ENCODE measurements at places on chromosomes 4 and X.
A peak's percentile ranks its signal among the peaks of the same experiment; 100 is the strongest.

GRCh38 chrX:139200793-139201192, 329.7 kb upstream of the F9 start:
- peak; percentile 74 for DNase-seq

DNA sequence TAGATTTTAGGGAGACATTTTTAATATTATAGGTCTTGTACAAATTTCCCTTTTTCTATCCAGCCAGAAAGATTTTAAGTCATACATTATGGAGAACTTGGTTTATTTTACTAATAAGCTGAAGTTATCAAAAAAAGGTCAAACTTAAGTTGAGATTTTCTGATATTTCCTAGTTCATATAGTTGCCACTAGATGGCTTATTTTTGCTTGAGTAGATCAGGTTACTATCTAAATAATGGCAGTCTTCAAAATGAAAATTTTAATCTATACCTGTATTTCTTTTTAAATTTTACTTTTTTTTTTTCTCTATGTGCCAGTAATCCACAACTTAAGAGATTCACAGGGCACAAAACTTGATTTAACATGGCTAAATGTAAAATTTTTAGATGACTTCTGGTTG, 52.3 kb downstream of the USP9X start:
- DNase-seq, result no peak

DNA sequence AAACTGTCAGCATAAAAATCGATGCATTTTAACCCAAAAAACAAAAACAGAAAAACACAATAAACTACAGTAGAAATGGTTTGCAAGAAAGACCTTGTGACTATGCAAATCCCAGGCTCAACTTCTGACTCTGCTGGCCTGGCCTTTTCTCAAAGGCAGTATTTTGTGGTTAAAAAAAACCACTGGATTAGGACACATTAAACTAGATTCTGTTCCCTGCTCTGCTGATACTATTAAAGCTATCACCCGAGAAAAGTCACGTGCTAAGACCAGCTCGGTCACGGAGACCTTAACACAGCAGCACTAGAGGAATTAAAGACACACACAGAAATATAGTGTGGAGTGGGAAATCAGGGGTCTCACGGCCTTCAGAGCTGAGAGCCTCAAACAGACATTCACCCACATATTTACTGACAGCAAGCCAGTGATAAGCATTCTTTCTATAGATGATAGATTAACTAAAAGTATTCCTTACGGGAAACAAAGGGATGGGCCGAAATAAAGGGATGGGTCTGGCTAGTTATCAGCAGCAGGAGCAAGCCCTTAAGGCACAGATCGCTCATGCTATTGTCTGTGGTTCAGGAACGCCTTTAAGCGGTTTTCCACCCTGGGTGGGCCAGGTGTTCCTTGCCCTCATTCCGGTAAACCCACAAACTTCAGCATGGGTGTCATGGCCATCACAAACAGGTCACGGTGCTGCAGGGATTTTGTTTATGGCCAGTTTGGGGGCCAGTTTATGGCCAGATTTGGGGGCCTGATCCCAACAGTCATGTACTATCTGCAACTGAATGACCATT, 16.1 kb downstream of the CBR4 start:
- no peak for DNase-seq

- DNase-seq, result peak; percentile 41
Observed at GRCh38 chr4:71195924-71196323, 142.9 kb upstream of the SLC4A4 start.

DNA sequence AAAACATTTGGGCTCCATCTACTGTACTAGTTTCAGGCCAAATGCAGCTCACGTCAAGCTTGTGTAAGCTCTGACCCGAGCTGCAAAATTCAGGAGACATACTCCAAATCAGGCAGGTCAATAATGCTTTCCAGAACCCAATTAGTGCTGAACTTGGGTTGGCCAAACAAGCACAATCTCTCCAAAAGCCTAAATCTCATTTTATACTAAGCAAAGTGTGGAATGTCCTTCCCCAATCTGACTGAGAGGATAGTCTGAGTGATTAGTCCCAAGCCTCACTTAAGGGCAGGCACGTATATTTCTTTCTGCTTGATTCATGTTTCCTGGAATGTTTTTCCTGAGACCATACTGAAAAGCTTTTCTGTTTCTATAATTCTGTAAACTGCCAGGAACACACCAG, 79.9 kb downstream of the NKX6-1 start:
- peak; percentile 28 for DNase-seq

DNA sequence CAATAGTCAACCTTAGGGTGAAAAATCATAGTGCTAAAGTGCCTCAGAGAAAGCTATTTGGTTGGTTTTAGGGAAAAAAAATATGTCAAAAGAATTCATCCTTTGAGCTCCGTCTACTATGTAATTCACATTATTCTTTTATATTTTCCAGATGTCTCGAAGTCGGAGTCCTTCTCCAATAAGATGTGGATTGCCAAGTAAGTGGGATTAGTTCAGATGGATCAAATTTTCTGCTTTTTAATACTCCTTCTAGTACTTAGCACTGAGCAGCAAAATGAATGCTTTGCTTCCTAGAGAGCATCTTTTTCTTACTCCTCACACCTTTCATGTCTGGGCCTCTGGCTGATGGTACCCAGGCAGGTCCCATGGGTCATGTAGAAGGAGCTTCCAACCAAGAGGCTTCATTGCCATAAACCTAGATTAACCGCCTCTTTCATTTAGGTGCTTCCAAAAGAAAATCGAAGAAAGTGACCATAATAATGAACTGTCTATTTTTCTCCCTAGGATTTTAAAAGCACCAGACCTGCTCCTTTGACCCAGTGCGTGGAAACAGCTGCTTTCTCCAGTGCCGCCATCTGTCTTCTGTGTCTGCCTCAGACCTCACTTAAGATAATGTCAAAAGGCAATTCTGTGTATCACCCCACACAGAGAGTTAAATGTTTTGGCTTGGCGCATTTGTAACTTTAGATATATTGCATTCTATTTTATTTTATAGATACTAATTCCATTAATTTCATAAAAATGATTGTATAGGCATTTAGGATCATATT, 43.5 kb downstream of the SPATA18 start:
- peak; percentile 89 for DNase-seq

DNA sequence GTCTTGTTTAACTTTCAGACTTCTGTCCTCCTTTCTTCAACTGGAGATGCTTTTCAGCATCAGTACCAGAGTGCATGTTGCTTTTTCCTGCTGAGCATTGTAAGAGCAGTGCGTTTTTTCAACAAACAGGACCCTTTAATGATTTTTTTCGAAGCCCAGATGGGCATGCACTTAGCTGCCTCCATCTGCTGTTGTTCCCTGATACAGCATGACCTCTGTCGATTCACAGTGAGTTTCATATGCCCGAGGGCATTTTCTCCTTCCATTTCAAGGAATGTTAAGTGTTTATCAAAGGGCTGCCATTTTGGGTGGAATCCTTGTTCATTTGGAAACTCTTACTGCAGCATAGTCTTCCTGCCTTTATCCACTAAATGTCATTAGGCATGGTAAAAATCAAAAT, 428.6 kb downstream of the DTHD1 start:
- DNase-seq, result no peak

DNA sequence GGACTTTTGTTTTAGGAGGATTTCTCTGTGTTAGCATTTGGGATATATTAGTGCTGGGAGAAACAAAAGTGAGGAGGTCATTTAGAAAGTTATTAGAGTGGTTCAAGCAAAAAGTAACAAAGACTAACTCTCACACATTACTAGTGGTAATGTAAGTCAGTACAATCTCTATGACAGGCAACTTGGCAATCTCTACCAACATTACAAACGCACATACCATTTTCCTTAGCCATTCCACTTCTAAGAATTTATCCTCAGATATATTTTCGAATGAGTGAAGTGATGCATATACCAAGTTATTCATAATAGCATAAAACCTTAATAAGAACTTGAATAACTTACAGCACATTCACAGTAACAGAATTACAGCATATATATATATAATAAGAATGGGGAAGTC, 146.2 kb downstream of the PRSS12 start:
- no peak for DNase-seq

DNA sequence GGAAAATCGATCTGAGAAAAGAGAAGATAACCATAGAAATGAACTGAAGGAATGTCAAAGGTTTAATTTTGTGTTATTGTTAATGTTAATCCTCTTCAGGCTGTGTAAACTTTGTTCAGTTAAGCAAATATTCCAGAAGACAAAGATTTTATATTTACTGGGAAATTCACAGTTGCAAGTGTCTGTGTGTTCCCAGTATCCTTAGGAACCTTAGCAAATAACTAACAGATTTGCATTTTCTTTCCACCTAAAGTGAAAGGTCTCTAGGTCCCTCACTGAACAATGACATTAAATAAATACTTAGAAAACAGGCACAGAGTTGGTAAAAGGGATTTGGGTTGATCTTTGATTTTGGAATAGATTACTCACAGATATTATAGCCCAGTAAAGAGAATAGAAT, 324.7 kb downstream of the C4orf33 start:
- DNase-seq, result no peak

DNA sequence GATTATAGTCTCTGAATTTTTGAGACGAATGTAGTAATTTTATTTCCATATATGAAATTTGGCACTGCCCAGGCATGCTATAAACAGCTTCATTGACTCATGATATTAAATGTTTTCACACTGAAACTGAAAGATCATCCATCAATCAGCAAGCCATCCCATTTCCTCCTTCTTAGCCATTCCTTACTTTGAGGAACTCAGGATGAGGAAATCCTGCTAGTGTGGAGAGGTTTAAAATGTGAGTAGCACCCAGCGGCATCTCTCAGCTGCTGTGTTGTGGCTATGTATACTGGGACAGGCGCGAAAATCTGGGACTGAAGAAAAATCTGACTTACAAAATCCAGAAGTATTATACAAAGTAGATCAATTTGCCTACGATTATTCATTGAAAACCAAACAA, 52.1 kb downstream of the PTCHD1 start:
- no peak for DNase-seq

DNA sequence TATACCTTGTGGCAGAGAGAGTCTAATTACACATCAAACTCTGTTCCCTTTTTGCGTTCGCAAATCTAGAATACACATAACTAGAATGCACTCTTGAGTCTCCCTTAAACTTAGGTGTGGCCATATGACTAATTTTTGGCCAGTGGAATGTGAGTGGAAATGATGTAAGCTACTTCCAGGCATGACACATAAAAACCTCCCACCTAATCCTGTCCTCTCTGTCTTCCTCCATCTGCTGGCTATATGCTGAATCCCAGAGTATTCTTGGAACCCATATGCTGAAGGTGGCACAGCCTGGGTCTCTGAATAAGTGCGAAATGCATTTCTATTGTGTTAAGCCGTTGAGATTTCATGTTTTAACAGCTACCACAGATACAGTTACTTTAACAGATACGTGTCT, 269.9 kb upstream of the NRK start:
- no peak for DNase-seq

- peak; percentile 47 for DNase-seq
Observed at GRCh38 chr4:84647312-84647884, 64.5 kb downstream of the CDS1 start.

- DNase-seq, result peak; percentile 54
Observed at GRCh38 chr4:22745234-22745633, 52.5 kb downstream of the GBA3 start.

GRCh38 chr4:7418131-7418943, 16.4 kb downstream of the PSAPL1 start:
- DNase-seq, result no peak

DNA sequence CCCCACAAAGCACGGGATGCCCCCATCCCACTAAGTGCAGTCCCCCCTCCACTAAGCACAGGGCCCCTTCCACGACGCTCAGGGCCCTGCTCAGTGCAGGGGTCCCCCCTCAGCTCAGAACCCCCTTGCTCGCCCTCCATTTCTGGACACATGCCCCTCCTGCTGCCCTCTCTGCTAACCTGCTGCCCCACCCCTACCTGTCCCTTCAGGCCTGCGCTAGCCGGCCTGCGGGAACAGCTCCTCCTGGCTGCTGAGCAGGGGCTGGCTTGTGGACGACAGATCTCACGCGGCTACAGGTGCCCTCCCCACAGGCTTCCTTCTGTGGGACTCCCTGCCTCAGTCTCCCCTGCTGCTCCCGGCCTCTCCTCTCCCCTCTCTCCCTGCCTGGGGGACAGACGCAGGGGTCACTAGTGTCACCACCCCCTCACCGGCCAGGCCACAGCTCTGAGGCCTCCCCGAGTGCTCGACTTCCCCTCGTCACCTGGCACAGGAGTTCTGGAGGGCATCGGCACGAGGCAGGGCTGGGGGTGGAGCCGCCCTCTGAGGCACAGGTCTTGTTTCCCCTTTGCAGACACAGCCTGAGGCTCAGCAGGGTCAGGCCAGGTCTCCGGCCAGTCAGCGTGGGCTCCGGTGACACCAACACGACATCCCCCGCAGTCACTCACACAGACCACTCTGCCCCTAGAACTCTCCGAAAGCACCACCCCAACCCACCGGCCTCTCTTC, 21.6 kb downstream of the GAK start:
- no peak for DNase-seq
